ENCODE measurements at places on chromosomes 6 and 20. TPM values are rescaled to one million over a fixed set of nuclear protein-coding genes. Genes with fewer than 3 reads are reported as not detected.
A peak's percentile ranks its signal among the peaks of the same experiment; 100 is the strongest.

GRCh38 chr20:19530006-19530405 lies 228.1 kb upstream of the RIN2 start:
- DNase-seq: no peak

DNA sequence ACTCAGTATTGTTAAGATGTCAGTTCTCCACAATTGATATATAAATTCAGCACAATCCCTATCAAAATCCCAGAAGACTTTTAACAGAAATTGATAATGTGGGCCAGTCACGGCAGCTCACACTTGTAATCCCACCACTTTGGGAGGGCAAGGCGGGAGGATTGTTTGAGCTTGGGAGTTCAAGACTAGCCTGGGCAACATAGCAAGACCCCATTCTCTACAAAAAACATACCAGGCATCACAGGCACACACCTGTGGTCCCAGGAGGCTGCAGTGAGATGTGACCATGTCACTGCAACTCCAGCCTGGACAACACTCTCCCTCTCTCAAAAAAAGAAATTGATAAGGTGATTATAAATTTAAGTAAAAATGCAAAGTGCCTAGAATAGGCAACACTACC lies 90.9 kb downstream of the PDSS2 start:
- no peak for DNase-seq

DNA sequence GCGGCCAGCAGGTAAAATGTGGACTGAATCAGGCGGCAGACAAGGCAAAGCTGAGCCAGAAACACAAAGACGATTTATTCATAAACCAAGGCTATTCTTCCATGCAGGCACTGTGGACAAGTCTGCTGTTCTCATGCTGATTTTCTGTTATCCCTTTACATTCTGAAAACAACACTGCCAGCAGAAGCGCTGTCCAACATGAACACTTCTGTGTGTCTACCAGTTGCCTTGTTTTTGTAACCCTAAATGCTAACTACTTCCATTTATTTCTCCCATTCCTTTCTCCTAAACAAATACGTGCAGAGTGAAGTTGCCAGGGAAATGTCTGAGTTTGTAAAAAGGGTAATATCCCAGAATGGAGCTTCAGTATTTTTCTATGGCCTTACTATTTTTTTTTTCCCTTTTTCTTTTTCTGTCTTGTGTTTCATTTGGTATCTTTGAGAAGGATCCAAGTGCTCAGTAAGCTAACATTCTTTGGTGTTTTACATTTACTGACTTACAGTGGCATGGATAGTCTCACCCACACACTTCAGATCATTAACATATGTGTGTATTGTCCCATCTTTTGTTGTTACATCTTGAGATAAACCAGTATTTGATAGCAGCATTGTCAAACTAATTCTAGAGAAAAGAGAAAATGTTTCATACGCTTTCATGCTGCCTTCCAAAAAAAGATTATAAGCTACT lies 1308.9 kb upstream of the MAP3K7 start:
- DNase-seq: no peak

DNA sequence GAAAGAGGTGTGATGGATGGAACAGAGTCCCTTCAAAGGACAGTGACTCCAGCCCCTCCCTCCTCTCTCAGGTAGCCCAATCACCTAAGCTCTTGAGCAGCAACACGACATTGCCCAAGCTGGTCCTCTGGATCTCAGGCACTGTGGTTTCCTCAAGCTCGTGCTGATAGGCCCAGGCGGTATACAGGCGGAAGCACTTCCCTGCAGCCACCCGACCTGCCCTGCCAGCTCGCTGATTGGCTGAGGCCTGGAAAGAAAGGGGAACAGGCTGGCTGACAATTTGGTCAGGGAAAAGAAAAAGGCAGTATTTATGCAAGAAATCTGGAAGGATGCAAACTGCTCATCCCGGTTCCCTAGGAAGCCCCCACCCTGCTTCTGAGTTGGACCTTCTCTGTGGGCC lies 9.6 kb downstream of the C6orf136 start:
- no peak for DNase-seq

DNA sequence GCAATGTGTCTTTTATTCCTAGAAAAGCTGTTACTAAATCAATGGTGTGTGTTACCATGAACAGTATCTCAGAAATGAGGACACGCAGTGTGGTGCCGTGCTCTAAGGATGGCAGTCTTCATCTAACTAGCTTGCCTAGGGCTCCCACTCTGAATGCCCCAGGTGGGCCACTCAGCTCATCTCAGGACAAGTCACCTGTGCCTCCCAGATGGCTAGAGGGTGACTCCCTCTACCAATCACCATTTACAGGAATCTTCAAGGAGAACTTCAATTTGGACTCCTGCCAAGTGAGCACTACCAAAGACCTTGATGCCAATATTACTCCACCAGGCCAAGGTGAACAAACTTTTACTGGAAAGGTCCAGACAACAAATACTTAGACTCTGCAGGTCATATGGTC lies 202.8 kb upstream of the FOXQ1 start:
- DNase-seq: no peak

- DNase-seq: no peak
These were observed 4.0 kb upstream of the OGFR start for GRCh38 chr20:62800314-62801259.

DNA sequence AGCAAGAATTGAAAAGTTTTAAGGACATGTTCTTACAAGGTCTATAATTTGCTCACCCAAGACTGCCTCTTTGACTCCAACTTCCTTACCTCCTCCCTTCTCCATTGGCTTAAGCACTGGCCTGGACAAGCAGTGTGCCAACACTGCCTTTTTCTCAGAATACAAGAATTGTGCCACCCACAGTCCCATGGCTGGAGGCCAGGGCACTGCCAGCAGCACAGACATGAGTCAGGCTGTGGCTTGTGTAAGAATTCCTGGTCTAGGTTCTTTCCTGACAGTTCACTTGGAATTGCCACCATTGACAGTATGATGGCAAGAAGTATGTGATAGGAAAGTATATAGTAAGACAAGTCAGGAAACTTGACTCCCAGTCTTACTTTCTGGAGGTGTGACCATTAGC lies 202.7 kb upstream of the MARCKS start:
- DNase-seq: peak; percentile 68

- DNase-seq: no peak
These were observed 60.0 kb downstream of the PTPN1 start for GRCh38 chr20:50569864-50570836.

DNA sequence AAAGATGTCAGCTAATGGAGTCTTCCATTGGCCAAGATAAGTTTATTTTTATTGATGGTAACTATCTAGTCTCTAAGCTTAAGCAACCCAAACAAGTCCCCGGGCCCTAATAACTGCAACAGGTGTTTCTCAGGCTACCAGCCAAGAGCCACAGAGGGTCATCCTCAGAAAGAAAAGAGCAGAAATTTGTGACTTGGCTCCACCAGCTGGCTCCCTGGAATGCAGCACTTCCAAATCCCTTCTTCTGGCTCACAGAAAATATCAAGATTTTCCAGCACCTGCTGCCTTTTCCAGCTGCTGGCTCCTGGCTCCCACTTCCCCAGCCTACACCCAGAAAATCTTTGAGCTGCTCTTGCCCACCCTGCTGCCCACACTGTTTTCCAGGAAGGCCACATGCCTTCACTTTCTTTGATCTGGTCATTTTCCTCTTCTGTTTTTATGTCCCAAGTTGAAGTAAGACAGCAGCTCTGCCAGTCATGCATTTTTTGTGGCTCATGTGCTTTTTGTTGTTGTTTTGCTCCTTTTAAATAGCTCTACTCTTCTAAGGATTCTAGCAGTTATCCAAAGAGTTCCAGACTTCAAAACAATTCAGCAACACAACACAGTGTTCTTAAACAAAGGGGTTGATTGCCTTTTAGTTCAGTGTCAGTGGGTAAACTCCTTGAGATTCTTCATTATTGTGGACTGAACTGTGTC lies 151.0 kb upstream of the SMLR1 start:
- DNase-seq: no peak

DNA sequence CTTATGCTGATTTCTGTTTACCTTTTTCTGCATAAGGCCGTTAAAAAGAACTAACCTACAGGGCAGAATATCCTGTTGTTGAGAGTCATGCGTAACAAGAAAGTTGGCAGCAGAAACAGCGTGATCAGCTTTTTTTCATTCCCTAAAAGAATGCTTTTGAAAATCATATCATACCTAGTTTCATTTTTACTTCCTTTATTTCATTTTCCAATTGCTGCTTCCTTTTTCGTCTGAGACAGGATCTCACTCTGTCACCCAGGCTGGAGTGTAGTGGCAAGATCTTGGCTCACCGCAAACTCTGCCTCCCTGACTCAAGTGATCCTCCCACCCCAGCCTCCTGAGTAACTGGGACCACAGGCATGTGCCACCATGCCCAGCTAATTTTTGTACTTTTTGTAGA lies 4.1 kb downstream of the CALHM6 start:
- DNase-seq: no peak

DNA sequence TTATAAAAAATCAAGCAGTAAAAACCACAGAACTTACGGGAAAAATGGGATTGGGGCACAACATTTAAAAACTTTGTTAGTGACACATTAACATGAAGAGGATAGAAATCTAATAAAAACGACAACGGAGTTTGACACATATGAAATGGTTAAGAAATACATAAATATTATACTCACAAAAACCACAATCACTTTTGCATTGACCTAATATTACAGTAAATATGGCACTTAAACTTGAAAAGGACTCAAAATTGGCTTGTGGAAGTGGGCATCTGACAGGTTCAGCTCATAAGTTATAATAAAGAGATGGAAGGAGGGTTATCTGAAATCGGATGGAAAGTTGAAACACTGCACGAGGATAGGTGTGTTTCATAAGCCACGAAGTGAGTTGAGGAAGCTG lies 523.7 kb downstream of the TFAP2B start:
- DNase-seq: no peak

GRCh38 chr20:8200220-8200619 lies 68.2 kb downstream of the PLCB1 start:
- DNase-seq: no peak

DNA sequence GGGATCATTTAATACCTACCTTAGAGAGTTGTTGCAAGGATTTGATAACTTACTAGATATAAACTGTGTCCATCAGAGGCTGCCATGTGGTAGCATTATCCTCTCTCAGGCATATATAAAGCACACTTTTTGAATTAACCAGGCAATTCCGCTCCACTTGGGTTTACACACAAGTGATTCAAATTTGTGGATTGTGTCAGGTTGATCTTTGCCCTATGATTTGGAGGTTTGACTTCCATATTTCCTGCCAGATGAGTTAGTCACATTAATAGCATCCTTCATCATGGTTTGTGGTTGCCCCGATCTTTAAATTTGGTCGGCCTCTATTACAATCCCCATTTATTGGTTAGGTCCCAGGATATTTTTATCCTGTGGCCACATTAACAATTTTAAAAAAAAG lies 44.8 kb upstream of the CTAGE9 start:
- no peak for DNase-seq

DNA sequence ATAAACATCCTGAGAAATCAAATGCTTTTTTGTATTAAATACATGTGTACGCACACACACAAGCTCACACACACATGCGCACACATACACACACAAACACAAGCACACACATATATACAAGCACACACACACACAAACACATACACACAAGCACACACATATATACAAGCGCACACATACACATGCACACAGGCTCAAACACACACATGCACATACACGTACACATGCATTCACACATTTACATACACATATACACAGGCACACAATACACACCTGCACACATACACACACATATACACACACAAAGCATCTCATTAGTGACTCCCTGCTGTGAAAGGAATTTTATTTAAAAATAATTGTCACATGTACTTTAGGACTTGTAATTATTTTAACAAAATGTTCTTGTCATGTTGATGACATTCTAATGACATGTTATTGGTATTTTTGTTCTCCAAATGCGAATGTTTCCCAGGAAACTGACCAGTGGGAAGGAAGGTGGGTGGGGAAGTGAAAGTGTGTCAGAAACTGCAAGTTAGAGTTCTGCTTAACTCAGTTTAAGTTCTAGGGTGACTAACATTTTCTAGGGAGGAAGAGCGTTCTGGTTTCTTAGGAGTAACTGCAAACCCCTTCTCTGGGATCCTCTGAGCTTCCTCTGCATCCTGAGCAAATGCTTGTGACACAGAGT lies 113.9 kb upstream of the ZNF217 start:
- DNase-seq: no peak

GRCh38 chr20:41055679-41056078 lies 27.1 kb downstream of the TOP1 start:
- DNase-seq: no peak

GRCh38 chr6:98215531-98215930 lies 618.8 kb upstream of the POU3F2 start:
- no peak for DNase-seq

DNA sequence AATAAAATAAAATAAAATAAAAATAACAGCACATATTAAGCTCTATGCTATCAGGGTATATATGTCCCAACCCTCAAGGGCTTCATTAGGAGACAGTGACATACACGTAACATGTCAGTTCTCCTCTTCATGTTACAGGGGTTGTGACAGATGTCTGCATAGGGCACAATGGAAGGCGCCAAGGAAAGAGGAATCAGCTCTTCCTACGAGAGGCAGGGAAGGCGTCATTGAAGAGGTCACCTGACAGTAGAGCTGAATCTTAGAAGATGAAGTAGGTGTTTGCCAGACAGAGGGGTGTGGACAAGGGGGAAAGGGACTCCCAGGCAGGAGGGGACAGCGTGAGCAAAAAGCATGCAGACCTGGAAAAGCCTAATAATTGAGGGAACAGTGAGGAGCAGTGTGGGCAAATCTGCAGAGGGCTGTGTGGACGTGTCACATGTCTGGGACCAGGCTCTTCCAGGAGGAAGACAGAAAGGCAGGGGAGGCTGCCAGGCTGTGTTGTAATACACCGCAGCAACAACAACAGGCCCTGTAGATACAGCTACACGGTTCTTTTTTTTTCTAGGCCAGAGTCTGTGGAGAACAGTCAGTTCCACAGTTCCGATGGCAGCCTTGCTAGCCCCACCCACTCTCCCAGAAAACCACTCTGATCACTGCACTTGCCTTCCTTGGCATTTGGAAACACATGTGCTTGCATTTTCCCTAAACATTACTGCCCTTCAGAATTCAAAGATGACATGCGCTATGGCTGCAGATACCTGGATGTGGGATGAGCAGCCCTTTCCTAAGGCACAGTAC lies 2.5 kb upstream of the FKBP5 start:
- DNase-seq: peak; percentile 86

GRCh38 chr6:161261325-161261724 lies 12.5 kb downstream of the AGPAT4 start:
- DNase-seq: no peak

GRCh38 chr20:56091628-56092234 lies 86.4 kb upstream of the CBLN4 start:
- no peak for DNase-seq

SMLR1 gene
- 2.8 TPM for total RNA-seq

KHDC1 gene
- 2.9 TPM for total RNA-seq

ARFGEF3 gene
- total RNA-seq: 17.6 TPM

STX11 gene
- total RNA-seq: 2.9 TPM

FNDC11 gene
- 1.4 TPM for total RNA-seq

AURKA gene
- 4.6 TPM for total RNA-seq

STMND1 gene
- total RNA-seq: 2.2 TPM

ERVFRD-1 gene
- 0.40 TPM for total RNA-seq

CCM2L gene
- total RNA-seq: 5.6 TPM

All from mucosa of gallbladder (tissue), 1 donor.